NCI-H1694 (cell line): ENCODE measurements at places on chromosomes 4 and X.
A peak's percentile ranks its signal among the peaks of the same experiment; 100 is the strongest.

GRCh38 chr4:140996766-140997165 is 136.5 kb downstream of the RNF150 start:
- peak; percentile 3 for DNase-seq

DNA sequence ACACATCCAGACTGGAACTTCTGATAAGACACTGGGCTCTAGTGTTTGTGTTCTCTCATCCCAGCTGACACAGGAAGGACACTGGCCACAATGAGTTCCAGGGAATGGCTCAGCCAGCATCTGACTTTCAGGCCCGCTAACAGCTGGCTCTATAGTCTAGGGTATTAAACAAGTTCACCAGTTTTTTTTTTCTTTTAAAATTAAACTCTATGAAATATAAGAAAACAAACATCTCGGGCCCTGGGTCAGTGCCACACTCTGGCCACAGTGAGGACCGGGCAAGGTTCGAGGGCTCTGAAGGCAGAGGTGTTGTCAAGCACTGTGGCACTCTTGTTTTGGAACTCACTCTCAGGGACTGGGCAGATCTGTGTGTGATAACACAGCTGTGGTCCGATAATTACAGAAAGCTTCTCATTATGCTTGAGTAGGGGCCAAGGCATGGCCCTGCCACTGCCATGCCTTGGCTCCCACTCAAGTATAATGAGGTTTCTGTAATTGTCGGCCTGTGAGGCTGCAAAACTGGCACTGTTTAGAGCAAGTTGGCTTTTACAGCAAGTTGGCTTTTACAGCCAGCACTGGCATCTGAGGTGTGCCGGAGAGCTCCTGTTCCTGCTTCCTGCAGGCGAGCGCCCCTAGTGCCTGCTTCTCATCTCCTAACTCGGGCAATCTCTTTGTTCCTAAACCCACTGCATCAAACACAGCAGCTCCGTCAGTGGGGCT is 62.8 kb downstream of the PPP1R2C start:
- DNase-seq = peak; percentile 71

DNA sequence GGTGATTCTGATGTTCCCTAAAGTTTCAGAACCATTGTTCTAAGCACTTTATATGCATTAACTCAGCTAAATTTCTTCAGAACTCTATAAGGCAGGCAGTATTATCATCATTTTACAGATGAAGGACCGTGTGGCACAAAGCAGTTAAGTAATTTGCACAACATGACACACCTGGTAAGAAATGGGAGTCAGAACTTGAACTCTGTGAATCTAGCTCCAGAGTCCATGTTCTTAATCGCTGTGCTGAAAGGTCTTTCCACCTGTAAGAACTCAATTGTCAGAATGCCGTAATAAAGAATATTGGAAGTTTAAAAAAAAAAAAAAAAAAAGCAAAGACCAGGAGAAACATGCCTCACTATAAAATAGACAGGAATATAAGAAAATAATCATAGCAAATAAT is 9.2 kb downstream of the HUWE1 start:
- DNase-seq = no peak

DNA sequence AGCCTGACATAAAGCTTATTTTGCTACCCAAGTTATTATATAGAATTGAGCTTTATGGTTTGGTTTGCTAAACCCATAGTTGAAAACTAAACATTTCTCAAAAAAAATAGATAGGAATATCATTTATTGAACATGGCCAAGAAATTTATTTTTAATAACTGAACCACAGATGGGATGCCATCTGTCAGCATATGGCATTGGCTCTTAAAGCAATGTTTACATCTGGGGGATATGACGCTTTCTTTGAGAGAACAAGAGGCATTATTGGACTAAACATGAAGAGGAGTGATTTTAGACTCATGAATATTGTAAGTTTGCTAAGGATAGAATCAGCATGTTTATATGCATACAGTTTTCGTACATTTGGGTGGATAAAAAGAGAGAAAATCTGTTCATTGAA is 132.6 kb upstream of the SLIT2 start:
- DNase-seq = peak; percentile 32

DNA sequence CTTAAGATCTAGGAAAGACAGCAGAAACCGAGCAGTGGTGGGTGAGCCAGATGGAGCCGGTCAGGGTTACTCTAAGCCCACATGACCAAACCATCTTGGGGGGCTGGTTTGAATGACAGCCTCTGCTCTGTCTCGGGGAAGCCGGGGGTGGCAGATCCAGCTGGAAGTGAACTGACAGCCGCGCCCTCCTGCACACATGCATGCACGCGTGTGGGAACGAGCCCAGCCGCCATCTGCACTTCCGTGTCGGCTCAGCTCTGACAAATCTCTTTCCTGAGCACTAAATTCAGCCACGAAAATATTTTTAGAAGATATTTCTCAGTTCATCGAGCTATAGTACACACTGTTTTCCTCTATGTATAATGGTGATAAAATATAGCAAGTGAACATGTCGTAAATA is 115.5 kb downstream of the DCTD start:
- DNase-seq = no peak

GRCh38 chr4:2457481-2458295 is 11.2 kb upstream of the RNF4 start:
- no peak for DNase-seq

GRCh38 chrX:133923548-133923947 is 61.8 kb downstream of the GPC3 start:
- DNase-seq = no peak

- DNase-seq = no peak
These were observed at the start of gene LDOC1 for GRCh38 chrX:141176586-141177451. LDOC1 (minus strand) TSS chrX:141177129; CDS start chrX:141177021, 108 bp downstream.
